ENCODE measurements at places on chromosomes 3 and 15. TPM values are rescaled to one million over a fixed set of nuclear protein-coding genes. Genes with fewer than 3 reads are reported as not detected.

The GP9 gene
- not detected for total RNA-seq

The RLBP1 gene
- total RNA-seq, result not detected

The FBXL2 gene
- not detected for total RNA-seq

The NR1I2 gene
- total RNA-seq, result not detected

The PPP1R14D gene
- not detected for total RNA-seq

The SOX14 gene
- total RNA-seq, result not detected

The ZPLD1 gene
- total RNA-seq, result not detected

The NUP210 gene
- total RNA-seq, result 232 TPM

The PYDC2 gene
- total RNA-seq, result not detected

The SLCO2A1 gene
- not detected for total RNA-seq

The UQCRC1 gene
- 194 TPM for total RNA-seq

The GOLGA8G gene
- total RNA-seq, result not detected

The WDR49 gene
- total RNA-seq, result not detected

The P2RY1 gene
- total RNA-seq, result not detected

The VGLL4 gene
- total RNA-seq, result 74.5 TPM

The UCN2 gene
- total RNA-seq, result not detected

The HERC2 gene
- 94.0 TPM for total RNA-seq

The PLA2G4D gene
- total RNA-seq, result not detected

The CHST2 gene
- 1.1 TPM for total RNA-seq

The SLC24A5 gene
- not detected for total RNA-seq

The CPN2 gene
- not detected for total RNA-seq

The CEMIP gene
- not detected for total RNA-seq

The GNAT1 gene
- not detected for total RNA-seq

The MAP2K5 gene
- total RNA-seq, result 35.0 TPM

The LSMEM2 gene
- total RNA-seq, result not detected

The PLA1A gene
- not detected for total RNA-seq

The GTPBP8 gene
- 21.9 TPM for total RNA-seq

The PFKFB4 gene
- 10.8 TPM for total RNA-seq

The NRROS gene
- 3.7 TPM for total RNA-seq

The DIS3L gene
- 67.6 TPM for total RNA-seq
